Muscle of leg (tissue), 16 donors: ENCODE measurements at places on chromosomes 4 and X. TPM values are rescaled to one million over a fixed set of nuclear protein-coding genes. Genes with fewer than 3 reads are reported as not detected.

DNA sequence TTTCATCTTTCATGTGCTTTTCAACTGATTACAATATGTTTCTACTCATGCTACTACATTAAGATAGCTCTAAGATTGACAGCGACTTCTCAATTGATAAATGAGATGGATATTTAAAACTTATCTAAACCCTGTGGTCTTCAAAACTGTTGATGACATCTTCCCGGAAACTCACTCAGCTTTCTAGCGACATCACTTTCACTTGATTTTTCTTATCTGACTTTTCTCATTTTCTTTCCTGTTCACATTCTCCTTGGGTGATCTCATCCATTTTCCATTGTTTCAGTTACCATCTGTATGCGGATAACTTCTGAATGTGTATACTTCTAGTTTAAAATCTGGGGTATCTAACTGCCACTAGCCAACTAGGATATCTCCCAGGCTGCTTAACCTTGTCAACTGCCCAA is 3.1 kb downstream of the POLR2B start:
- DNase-seq = no peak

GRCh38 chr4:136001791-136002190 is 1530.5 kb downstream of the PCDH18 start:
- no peak for DNase-seq

DNA sequence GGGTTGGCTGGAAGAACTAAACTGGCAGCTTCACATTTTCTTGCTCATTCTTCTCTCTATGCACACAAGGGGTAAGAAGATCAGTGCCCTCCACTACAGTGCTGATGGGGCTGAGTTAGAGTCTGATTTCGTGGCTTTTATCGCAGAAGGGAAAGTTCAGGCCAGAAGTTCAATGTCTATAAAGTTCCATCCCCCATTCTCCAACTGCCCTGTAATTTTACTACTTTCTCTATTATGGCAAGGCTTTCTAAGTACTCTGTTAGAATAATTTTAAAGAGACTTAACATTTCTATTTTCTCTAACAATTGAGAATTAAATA is 293.9 kb downstream of the BMPR1B start:
- DNase-seq = no peak

DNA sequence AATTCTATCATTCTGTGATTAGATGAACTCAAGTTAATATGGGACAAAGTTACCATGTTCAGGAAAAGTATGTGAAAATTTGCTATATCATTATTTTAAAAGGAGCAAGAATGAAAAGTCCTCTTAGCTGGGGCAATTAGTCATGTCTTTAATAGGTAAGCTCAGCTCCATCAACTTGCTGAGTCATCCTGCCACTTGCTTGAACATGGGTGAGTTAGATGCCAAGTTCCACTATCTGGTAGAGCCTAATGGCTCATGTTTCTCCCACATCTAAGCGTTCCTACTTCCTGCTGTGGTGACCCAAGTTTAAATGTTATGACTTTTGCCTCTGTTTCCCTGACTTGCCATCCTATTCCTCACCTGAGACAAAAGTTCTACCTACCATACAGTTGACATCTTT is 276.8 kb downstream of the ZNF674 start:
- no peak for DNase-seq

- peak; percentile 52 for DNase-seq
These were observed 24.2 kb downstream of the GPC4 start for GRCh38 chrX:133391111-133391510.

GRCh38 chr4:153773236-153773690 is 13.4 kb upstream of the RNF175 start:
- DNase-seq = no peak

- DNase-seq = peak; percentile 39
These were observed 20.6 kb downstream of the RTL5 start for GRCh38 chrX:72110876-72111708.

GRCh38 chr4:168162604-168163003 is 70.3 kb downstream of the ANXA10 start:
- DNase-seq = no peak

DNA sequence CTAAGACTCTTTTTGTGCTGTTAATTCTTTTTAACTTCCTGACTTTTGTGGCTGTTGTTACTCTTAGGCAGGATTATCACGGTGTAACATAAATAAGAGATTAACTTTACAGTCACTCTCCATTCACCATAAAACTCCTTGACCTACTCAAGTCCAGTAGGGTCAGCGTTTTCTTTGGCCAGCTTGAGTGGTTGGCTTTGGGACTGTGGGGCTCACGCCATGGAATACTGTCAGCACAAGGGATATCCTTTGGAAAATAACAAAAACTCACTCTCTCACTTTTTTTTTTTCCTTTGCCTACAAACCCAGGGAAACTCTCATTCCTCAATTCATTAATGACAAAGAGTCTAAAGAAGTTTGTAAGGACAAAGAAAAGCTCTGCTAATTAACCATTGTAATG is 89.4 kb upstream of the TLL1 start:
- DNase-seq = no peak

ASB9 gene
- polyA plus RNA-seq = 4.1 TPM
